Endodermal cell (in vitro differentiated cells): ENCODE measurements at places on chromosomes 16 and 17.
A peak's percentile ranks its signal among the peaks of the same experiment; 100 is the strongest.

GRCh38 chr17:4544135-4544950 is 10.8 kb downstream of the MYBBP1A start:
- DNase-seq: no peak

DNA sequence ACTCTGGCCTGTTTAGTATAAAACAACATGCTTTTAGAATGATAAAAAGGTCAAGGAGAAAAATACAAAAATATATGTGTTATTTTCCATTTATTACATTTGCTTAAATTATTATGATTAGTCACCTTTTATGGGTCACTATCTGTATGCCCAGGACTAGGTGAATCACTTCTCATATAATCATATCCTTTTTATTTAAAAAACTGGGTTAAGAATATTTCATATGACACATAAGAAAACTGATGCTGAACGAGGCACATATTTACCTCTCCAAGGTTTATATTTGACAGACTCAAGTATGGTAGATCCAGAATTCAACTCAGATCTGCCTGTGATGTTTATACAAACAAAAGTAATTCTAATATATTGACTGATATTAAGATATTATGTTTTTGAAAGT is 134.5 kb downstream of the CDH8 start:
- no peak for DNase-seq

DNA sequence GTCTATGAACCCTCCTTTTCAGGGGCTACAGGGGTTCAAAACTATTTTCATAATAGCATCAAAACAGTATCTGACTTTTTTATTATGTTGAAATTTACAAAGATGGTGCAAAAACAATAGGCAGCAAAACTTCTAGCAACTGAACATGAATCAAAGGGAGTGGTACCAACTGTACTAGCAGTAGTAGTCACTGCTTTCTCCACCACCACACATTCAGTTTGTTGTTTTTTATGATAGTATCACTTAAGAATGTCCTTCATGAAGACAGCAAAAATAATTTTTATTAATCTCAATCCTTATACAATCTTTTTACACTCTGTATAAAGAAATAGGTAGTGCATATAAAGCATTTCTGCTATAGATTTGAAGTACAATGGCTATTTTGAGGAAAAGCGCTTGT is 47.6 kb downstream of the MED13 start:
- no peak for DNase-seq

DNA sequence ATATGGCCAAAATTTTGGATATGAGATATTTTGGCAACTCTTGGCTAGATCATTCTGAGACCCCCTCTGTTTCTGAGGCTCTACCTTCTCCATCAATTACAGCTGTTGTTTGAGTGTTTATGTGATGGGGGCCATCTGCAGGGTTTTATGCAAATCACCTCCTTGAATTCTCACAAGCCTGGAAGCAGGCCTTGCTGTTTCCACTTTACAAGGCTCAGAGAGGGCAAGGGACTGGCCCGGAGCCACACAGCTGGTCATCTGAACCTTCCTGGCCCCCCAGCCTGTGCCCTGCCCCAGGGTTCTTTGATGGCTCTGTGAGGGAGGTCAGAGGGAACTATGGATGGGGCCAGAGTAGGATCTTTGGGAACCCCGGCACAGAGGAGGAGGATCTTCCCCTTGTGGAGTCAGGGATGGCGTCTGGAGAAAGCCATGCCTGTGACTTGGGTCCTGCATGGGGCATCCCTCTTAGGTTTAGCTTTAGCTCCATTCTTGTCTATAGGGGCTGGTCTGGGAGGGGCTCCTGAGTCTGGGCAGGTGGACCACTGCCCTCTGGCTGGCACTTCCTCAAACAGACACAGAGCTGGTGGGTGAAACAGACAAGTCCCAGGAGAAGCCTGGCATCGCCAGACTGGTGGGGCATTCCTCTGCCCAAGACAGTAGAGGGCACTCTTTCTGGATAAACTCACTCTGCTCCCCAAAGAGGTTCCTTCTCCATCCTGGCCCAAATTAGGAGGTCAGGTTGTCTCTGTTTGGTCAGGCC is 26.2 kb downstream of the IL21R start:
- no peak for DNase-seq

- DNase-seq: no peak
Observed at GRCh38 chr17:68034452-68034776, 1.1 kb upstream of the KPNA2 start.

DNA sequence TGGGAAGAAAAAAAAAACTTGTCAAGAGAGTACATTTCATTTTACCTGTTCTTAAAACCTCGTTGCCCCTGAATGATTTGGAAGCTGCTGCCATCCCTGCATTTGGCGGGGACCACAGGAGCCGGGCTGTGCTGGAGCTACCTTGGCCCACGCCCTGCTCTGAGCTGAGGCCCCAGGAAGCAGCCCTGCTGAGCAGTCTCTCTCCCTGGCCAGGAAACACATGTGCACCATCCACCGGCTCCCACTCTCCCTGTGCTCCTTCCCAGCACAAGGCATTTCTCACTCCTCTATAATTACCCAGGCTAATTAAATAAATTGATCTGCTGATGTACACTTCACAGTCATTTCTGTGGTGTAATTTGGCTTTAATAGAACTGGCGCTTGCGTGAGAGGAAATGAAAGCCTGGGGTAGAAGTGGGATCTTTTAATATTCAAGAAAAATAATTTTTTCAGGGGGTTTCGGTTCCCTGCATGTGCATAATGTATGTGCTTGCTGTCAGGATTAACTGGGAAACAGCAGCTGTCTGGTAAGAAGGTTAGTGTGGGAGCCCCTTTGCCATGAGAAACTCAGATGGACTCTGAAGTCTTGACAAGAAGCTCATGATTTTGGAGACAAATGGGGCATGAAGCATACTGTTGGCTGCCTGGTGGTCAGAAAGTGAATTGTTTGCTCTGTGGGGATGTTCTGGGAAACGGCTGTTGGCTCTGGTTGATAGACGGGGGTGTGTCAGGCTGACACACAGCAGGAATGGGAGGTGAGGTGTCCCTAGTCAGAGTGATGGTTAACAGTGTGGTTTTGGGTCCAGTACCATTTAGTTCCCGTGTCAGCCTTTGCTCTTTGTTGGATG is 252.3 kb upstream of the EEF2KMT start:
- peak; percentile 76 for DNase-seq

DNA sequence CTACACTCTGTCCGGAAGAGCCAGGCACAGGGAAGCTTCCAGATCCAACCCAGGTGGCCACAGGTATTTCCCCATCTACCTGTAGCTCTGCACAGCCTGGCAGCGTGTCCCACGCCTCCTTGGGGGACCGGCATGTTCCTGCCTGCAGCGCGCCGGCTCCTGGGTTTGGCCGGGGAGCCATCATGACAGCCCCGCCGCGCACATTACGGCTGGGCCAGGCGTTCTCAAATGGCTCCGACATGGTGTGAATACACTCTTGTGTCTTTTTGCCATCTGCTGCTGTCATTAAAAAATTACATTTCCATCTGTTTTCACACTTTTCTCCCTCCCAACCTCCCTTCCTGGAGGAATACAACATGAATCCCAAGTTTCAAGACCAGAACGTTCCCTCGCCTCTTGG is 8.0 kb upstream of the GINS2 start:
- DNase-seq: no peak

DNA sequence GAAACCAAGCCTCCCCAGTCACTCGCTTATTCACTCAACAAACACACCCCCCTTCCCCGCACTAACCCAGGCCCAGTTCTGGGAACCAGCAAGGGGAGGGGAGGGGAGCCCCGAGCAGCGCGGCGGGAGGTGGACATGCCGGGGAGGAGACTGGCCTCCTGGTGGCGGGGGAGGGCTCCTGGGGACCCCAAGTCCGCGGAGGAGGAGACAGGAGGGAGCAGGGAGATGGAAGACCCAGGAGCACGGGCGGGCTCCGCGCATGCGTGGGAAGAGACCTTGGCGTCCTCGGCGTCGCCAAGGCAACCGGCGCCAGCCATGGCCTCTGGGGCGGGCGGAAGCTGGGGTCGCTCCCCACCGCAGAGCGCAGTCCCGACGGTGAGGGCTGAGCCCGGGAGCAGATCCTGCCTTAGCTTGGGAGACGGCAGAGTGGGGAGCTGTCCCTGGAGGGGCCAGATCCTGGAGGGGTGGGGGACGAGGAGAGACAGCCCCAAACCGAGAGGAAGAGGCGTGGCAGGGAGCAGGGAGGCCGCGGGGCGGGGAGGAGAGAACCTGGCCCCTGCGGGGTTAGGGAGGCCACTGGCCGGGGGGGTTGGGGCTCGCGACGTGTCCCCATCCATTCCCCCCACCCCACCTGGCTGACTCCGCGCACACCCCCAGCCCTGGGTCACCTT is at the start of gene PRR29:
PRR29 (plus strand) TSS at position 302 of the 671 bp plus-strand sequence; CDS start at position 316, 14 bp downstream.
- DNase-seq: peak; percentile 97

DNA sequence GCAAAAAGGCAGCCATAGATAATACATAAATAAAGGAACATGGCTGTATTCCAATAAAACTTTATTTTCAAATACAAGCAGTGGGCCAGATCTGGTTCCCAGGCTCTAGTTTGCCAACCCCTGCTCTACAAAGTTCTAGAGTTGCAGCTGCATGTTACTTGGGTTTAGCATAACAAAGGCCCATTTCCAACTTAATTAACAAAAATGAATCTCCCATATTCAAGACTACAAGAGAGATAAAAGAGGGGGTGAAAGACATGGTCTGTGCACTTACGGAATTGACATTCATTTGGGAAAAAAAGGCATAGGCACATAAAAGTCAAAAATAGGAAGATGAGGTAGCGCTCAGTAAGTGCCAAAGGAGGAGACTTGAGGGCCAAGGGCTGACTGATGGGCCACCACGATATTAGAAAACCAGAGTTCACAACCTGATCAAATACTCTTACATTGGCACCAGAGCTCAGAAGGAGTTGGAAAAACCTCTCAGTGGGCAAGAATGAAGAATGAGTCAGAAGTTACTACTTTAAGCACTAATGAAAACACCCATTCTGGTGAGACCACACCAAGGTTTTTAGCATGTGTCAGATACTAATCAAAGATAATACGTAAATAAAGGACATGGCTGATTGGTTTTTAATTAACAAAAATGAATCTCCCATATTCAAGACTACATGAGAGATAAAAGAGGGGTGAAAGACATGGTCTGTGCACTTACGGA is 164.0 kb downstream of the VPS53 start:
- no peak for DNase-seq

DNA sequence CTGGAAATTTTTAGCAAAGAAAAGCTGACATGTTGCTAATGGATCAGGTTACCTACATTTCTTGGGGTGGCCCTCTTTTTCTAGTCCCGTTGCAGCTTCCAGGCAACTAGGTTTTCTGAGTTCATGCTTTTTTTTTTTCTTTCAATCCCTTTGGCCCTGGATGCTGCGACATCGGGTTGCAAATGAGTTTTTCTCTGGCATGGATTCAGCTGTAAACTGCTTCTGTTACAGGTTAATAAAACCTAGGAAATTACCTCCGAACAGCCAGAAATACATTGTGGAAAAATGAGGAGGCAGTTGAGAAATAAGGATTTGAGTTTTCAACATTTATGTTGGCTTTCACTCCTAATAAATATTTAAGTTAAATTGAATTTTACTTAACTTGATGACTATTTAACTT is 149.8 kb upstream of the MAF start:
- DNase-seq: no peak

- DNase-seq: no peak
Observed at GRCh38 chr16:19463468-19464315, 46.0 kb downstream of the TMC5 start.

GRCh38 chr17:29918922-29919856 is 10.8 kb downstream of the SSH2 start:
- no peak for DNase-seq

- DNase-seq: no peak
Observed at GRCh38 chr17:50952013-50952412, 85.9 kb upstream of the TOB1 start.

- DNase-seq: no peak
Observed at GRCh38 chr16:30004424-30004776, 6.4 kb downstream of the DOC2A start.

DNA sequence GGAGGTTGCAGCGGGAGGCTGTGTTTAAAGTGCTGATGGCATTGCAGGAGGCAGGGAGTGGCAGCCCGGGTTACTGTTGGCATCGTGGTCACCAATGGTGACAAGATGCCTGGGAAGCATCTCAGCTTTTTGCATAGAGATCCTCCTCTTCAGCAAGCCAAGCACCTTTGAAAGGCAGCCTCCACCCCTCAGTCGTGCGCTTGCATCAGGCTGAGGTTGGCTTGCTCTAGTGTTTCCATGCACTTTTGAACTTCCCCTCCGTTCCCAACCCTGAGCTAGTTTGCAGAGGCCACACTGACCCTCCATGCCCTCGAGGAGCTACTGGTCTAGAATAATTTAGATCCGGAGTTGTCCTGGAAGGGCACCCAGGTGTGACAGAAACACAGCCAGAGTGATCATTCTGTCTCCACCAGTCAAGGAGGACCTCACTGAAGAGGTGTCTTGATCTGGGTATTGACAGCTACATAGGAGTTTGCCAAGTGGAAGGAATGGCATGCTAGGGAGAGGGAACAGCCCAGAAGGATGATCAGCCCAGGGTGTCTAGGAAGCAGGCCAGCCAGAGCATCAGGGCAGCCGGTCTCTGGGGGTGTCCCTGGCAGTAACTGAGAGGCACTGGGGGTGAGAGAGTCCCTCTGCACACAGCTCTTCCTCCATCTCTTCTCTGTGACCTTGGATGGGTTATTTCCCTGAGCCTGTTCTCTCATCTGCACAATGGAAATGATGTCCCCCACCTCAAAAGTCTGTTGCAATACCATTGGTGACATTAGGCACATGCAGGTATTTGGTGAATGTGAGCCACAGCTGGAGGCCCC is 7.7 kb downstream of the BEAN1 start:
- peak; percentile 81 for DNase-seq

GRCh38 chr17:43468691-43469139 is 15.1 kb upstream of the DHX8 start:
- DNase-seq: no peak

DNA sequence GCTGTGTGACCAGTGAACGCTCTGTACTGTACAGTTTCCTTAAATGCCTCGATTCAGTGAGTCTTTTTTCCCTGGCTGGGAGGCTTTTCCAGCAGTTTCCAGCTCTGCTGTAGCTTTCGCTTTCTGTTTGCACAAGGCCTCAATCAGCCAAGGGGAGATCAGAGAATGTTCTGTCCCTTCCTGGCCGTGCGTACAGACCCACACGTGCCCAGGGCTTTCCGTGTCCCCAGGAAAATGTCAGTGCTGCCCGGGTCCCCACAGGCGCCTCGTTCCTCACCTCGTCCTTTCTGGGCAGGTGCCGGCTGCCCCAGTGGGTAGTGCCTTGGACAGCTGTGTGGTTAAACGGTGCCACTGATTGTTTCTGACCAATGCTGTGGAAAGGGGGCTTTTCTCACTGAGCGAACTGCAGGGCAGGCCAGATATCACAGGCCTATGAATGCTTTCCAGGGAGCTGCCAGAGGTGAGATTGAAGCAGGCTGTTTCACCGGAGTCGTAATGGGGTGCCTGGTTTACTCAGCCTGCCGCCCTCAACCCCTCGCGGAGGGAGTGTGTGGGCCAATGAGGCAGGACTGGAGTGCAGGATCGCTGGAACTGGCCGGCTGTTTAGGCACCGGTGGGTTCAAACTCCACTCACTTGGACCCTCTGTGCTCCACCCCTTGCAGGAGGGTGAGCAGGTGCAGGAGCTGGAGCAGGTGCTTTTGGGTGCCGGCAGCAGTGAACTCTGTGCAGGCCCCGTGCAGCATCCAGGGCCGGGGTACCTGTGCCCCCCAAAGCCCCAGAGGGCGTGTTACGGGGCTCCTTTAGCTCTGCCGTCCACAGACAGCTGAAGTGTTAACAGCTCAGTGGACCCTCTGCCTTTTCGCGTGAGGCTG is 44.4 kb downstream of the ZNF778 start:
- no peak for DNase-seq
